ENCODE measurements at places on chromosomes 4 and X. TPM values are rescaled to one million over a fixed set of nuclear protein-coding genes. Genes with fewer than 3 reads are reported as not detected.

DNA sequence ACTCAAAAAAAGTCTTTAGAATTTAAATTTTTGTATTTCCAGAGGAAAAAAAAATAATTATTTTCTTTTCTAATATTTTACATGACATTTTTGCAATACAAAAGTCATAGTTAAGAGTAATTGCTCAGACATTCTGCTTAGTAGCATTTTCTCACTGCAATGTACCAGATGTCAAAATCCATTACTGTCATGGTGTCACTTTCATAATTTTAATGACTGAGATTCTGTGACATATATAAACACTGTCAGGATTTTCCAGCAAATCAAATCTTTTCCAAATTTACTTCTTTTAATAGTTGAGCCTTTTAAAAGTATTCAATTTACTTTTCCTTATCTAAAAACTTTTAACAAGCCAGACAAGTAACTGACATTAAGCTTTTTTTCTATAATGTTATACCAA is 422.7 kb downstream of the GRIA2 start:
- DNase-seq, result no peak

DNA sequence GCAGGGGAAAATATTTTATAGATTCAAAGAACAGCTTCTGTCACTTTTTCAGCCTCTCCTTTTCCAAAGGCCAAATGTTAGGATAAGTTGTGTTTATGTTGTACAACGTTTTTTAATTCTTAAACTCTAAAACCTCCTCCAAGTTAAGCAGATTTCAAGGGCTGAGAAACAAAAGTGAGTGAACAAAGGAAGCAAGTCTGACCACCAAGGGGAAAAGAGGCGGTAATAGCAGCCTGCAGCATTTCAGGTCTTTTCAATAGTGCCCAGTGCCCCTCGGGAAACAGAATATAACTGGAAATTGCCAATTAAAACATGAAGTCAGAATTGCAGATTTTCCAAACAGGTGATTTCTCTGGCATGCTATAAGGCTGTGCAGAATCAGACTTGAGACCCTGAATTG is 510.0 kb upstream of the HTR2C start:
- no peak for DNase-seq

- DNase-seq, result no peak
These were observed 30.0 kb upstream of the FGG start for GRCh38 chr4:154642373-154643009.

DNA sequence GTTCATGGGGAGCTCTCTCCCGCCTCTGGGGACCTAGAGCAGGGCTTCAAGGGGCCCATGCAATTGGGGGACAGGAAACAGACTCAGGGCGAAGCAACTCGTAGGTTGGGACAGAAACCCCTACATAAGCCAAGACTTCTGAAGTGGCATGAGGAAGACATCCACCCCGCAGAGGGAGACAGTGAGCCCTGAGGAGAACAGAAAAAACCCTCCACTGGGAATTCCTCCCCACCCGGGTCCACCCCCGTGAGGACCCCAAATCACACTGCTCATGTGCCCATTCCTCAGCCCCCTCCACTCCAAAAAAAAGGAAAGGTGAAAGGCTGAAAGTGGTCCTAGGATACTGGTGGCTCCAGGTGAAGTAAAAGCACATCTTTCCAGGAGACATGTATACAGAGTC is 74.0 kb downstream of the CPZ start:
- no peak for DNase-seq

Gene CD38
- 4.2 TPM for total RNA-seq

GRCh38 chr4:98656443-98656842 is 2.0 kb downstream of the TSPAN5 start:
- no peak for DNase-seq

- no peak for DNase-seq
These were observed 107.2 kb upstream of the PGRMC2 start for GRCh38 chr4:128394778-128395177.

GRCh38 chr4:182427554-182427953 is 184.4 kb downstream of the TENM3 start:
- DNase-seq, result no peak

DNA sequence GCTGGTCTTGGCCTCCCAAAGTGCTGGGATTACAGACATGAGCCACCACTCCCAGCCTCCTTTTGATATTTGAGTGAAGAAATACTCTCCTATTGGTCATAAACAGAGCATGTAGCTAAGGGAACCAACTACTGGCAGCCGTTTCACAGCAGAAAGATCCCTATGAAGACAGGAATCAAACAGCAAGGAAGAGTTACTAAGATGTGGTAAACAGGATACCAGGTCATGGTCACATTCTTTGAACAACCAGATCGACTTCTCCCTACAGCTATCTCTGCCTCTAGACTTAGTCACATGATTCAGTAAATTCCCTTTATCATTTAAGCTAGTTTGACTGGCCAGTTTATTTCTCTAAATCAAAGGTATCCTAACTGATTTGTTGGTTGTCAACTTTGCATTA is 9.0 kb upstream of the HNRNPD start:
- DNase-seq, result no peak

DNA sequence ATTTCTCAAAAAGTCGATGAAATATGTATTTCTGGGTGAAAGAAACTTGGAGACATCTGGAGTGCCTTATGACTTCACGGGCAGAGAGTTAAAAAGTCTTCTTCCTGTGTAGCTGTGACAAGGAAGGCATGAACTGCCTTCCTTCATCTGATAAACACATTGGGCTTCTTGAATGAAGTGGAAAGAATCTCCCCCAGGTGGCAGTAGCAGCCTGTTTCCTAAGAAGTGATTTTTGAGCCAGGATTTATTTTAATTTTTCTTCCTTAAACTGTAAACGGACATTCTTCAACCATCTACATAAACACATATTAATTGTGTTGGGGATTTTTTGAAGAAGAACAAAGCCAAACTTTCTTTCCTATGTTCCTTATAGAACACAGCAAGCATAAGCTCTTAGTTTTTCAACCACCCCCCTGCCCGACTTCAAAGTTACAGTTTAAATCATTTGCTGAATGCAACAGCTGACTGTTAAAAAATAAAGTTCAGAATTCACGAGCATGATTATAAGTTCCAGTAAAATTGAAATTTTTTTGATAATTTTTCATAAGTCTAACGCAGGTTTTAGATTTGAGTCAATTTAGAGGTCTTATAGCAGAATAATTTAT is 980 bp upstream of the GIMD1 start:
- DNase-seq, result no peak

DNA sequence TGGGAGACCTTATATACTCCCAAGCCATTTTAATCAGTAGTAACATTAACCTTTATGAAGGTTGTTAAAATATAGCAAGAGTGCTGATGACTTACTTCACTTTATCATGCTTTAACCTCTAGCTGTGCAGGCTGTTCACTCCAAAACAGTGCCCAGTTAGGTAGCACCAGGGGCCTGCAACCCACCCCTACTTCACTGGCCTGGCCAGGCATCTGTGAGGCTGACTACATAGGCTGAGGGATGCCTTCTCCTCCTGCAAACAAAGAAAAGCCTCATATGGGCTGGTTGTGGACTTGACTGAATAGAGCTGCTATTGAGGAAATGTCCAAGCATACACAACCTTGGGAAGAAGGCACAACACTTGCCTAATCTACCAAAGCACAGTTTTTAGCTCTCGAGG is 172.8 kb downstream of the SHROOM3 start:
- DNase-seq, result no peak

DNA sequence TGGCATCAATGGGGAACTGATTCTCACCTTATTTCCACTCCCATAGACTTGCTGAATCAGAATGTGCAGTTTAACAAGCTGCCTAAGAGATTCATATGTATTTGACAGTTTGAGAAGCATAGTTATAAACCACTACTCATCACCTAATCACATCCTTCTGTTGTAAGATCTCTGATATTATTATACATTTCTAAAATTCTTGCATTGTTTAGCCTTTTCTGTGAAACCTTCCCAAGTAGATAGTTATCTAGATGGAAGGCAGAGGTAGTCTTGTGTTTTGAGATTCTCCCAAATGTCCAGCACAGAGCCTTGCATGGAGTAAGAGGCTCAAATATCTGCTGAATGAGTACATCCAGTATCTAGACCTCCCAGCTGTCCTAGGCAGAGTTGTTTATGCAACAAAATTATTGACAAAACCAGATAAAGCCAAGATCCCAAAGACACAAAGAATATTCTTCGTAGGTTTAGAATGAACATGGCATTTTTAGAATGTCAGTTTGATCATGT is 227.3 kb downstream of the KDR start:
- DNase-seq, result no peak

DNA sequence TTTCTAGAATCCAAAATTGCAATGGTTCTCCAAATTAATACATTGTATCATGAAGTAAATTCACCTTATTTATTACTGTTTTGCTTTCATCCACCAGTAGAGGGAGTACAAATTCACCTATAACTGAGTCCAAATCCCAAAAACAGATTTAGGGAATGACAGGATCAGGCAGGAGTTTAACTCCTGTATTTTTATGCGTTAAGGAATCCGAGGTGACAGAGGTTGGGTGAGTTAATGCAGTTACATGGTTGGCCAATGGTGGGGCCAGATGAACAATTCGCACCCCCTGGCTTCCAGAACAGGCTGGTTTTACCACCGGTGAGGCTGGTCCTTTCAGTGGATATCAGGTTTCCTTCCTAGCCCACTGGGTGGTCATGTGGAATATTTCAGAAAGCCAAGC is 82.4 kb downstream of the MTNR1A start:
- DNase-seq, result no peak

- no peak for DNase-seq
These were observed 68.6 kb downstream of the NAT8L start for GRCh38 chr4:2127609-2128332.

- peak; percentile 51 for DNase-seq
These were observed 32.2 kb downstream of the SMS start for GRCh38 chrX:21972721-21973120.

DNA sequence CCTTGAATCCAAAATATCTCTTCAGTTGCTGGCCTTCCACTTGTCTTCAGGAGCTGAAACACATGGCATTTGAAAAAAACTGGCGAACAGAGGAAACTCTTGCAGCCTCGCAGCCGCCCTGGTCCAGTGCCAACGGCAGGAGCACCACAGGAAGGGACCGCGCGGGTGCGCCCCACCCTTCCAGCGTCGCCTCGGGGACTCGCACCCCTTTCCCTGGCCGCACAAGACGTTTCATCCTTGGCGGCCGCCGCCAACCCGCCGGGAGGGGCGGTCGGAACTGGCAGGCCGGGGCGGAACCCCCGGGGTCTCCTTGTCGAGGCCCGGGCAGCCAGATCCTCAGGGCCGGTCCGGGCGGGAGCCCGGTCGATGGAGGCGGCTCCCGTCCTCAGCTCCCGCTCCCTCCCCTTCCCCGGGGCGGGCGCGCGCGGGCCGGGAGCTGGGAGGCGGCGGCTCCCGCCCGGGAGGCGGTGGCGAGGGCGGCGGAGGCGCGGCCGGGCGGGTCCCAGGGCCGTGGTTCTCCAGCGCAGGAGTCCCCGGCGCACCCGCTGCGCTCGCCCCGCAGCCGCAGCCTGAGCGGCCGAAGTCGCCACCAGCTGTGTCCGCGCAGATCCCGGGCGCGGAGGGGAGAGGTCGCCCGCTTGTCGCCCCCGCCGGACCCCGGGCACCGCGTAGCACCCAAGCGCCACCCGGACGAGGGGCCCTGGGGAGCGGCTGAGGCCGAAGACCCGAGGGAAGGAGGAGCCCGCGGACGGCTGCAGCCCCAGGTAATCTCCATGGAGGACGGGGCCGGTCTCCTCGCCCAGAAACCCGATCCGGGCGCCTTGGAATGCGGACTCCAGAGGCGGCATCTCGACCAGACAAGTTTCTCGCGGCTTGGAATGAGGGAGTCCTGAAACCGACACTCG is 886 bp upstream of the NDST3 start:
- DNase-seq, result no peak

GRCh38 chrX:57156397-57157049 is 19.3 kb upstream of the SPIN2A start:
- no peak for DNase-seq
